ENCODE measurements at places on chromosomes 13 and 19. TPM values are rescaled to one million over a fixed set of nuclear protein-coding genes. Genes with fewer than 3 reads are reported as not detected.

DNA sequence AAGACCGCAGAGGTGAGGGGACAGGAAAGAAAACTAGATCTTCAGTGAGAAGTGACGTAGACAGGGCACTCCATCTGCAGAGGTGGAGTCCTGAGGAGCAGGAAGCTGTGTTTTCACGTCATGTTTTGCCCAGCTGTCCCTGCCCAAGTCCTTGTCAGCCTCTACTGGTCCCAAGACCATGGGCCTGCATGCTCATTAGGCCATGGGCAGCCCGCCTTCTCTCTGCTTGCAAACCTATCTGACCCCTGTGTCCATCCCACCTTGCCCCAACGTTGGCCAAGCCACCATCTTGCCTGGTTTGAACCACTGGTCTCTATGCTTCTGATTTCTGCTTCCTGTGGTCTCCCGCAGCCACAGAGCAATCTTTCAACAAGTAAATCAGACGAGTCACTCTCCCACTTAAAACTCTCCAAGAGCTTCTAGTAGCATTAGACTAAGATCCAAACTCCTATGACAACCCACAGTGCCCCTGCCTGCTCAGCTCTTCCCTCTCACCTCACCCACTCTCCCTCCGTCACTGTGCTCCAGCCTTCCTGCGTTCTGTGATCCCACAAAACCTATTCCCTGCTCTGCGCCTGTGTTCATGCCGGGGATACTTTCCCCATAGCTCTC, 18.6 kb upstream of the CCNE1 start:
- H3K36me3 ChIP-seq, result no peaks in the 10 kb centered on the region
- DNase-seq, result no peak
- no peaks in the 10 kb centered on the region for H3K4me1 ChIP-seq
- no peak overlapping the region for H3K27ac ChIP-seq
- H3K4me3 ChIP-seq, result no peak overlapping the region

DNA sequence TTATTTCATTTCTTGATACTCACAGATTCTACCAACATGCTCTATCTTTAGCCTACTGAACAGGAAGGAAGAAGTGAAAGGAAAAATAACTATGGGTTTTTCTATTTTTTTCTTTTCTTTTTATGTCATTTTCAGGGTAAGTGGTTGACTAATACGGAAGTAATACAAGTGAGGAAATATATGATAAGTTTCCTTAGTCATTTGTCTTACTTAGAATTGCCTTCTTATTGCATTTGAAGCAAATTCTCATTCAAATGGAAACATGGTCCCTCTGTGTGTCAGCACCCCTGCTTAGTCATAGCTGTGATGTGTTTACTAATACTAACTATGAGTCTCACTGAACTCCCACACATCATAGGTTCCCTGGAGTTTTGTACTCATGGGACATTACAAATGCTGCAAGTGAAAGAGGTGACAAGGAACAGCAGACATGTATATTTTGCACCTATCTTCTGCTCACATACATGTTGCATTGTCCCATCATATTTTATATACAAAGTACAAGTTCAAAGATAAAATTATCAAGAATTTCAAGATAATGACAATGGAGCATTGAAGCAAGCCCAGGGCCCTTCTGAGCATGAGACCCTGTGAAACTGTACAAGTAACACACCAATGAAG, 60.1 kb downstream of the DCT start:
- no peak for DNase-seq
- H3K4me3 ChIP-seq, result no peak overlapping the region
- H3K36me3 ChIP-seq, result no peaks in the 10 kb centered on the region

DNA sequence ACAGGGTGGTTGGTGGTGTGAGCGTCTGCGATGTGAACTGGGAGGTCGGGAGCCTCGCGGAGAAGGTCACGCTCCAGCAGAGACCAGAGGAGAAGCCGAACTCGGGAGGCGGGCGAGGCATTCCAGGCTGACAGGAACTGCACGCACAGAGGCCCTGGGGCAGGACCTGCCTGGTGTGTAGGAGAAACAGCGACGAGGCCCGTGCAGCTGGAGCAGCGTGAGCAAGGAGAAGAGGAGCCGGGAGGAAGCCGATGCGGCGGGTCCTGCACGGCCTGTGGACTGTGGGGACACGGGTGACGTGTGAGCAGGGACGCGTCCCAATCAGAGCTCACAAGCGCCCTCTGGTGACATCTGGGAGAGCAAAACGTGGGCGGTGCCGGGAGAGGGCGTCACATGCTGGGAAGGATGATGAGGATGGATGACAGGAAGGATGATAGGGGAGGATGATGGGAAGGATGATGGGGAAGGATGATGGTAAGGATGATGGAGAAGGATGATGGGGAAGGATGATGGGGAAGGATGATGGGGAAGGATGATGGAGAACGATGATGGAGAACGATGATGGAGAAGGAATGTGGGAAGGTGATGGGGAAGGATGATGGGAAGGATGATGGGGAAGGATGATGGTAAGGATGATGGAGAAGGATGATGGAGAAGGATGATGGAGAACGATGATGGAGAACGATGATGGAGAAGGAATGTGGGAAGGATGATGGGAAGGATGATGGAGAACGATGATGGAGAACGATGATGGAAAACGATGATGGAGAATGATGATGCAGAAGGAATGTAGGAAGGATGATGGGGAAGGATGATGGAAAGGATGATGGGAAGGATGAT, 16.1 kb upstream of the MADCAM1 start:
- peaks cover 5% of the 10 kb centered on the region for H3K27me3 ChIP-seq
- H3K4me1 ChIP-seq, result peaks cover 4% of the 10 kb centered on the region
- H3K27ac ChIP-seq, result no peak overlapping the region
- no peaks in the 10 kb centered on the region for H3K36me3 ChIP-seq

DNA sequence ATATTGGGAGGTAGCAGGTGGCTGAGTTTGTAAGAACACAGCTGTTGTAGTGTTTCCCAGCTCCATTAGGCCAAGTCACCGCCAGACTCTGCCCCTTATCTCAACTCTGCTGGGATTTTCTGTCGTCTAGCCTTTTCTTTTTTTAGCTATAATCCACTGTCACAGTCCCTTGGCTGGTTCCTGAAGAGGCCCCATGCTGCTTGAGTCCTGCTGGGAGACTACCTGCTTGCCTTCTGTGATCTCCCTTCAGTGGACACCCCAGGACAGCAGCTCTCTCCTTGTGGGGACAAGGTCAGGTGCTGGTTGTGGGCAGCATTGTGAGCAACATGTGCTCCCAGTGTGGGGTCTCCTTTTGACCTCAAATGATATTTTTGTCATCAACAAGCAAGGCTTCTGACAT, 195.0 kb upstream of the ATXN8OS start:
- DNase-seq, result no peak
- H3K36me3 ChIP-seq, result no peaks in the 10 kb centered on the region
- H3K27ac ChIP-seq, result no peak overlapping the region
- H3K27me3 ChIP-seq, result no peaks in the 10 kb centered on the region
- H3K4me3 ChIP-seq, result no peak overlapping the region

GRCh38 chr13:37652596-37652995, 54.0 kb upstream of the POSTN start:
- H3K4me3 ChIP-seq, result no peak overlapping the region
- H3K36me3 ChIP-seq, result no peaks in the 10 kb centered on the region
- DNase-seq, result no peak
- H3K27me3 ChIP-seq, result no peaks in the 10 kb centered on the region
- no peaks in the 10 kb centered on the region for H3K4me1 ChIP-seq

GRCh38 chr19:54035215-54036178, 28.2 kb downstream of the VSTM1 start:
- H3K4me1 ChIP-seq, result no peaks in the 10 kb centered on the region
- H3K27ac ChIP-seq, result no peak overlapping the region
- H3K4me3 ChIP-seq, result no peak overlapping the region
- H3K36me3 ChIP-seq, result no peaks in the 10 kb centered on the region

DNA sequence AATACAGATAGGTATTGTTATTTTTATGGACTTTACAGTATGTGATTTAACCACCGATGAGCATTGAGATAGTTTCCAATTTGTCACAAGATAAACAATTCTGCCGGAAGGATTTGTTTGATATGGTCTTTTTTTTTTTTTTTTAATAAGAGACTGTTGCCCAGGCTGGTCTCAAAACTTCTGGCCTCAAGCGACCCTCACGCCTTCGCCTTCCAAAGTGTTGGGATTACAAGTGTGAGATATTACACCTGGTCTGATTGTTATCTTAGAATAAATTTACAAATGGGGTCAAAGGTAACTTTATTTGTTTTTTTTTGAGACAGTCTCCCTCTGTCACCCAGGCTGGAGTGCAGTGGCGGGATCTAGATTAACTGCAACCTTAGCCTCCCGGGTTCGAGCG, 1.2 kb downstream of the GARRE1 start:
- no peak for DNase-seq
- peak overlapping the region; percentile 83 for H3K4me3 ChIP-seq

DNA sequence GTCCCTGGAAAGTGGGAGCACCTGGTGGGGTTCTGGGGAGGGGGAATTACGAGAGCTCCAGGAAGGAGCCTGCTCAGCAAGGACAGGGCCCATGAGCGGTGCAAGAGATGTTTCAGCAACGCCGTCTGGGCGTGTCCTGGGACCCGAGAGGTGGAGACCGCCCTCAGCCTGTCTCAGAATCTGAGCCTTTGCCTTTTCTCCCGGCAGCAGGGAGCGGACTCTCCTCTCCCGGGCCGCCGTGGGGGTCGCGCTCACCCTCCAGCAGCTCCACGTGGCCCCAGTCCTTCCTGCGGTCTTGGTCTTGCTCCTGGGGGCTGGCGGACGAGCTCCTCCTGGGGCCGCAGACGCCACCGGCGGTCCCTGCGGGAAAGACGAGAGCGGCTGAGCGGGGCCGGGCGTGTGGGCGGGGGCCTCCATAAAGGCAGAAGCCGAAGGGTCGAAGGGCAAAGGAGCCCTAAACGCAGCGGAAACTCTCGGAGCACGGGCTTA, 714 bp downstream of the POLRMT start:
- no peaks in the 10 kb centered on the region for H3K27me3 ChIP-seq
- H3K27ac ChIP-seq, result peak overlapping the region; percentile 82
- DNase-seq, result no peak
- H3K4me3 ChIP-seq, result peak overlapping the region; percentile 97
- peaks cover 15% of the 10 kb centered on the region for H3K4me1 ChIP-seq

GRCh38 chr19:16467581-16467980, 4.2 kb downstream of the EPS15L1 start:
- peak overlapping the region; percentile 66 for H3K27ac ChIP-seq
- DNase-seq, result peak; percentile 70
- H3K36me3 ChIP-seq, result no peaks in the 10 kb centered on the region
- H3K4me1 ChIP-seq, result peaks cover 46% of the 10 kb centered on the region
- H3K4me3 ChIP-seq, result no peak overlapping the region

GRCh38 chr13:66859934-66860877, 369.9 kb downstream of the PCDH9 start:
- peaks cover 16% of the 10 kb centered on the region for H3K4me1 ChIP-seq
- no peak overlapping the region for H3K4me3 ChIP-seq
- no peaks in the 10 kb centered on the region for H3K36me3 ChIP-seq
- no peaks in the 10 kb centered on the region for H3K27me3 ChIP-seq
- no peak for DNase-seq

DNA sequence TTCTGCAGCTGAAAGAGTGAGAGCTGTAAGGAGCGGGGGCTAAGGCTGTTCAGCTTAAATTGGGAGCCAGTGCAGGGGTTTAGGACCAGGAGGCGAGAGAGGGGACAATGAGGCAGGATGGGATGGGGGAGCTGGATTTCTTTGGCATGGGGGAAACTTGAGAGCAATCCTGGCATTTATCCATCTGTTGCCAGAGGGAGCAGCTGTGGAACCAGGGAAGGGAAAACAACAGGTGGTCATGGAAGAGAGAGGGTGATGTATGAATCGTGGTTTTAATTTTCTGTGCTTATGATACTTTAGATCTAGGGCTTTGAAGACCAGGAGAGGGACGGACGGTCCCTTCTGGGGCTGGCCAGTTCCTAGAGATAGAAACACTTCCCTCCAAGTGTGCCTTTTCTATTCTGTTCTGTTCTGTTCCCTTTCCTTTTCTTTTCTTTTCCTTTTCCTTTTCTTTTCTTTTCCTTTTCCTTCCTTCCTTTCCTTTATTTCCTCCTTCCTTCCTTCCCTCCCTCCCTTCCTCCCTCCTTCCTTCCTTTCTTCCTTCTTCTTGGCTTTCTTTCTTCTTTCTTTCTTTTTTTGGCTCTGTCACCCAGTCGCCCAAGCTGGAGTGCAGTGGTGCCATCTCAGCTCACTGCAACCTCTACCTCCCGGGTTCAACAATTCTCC, 16.0 kb upstream of the CCL25 start:
- H3K4me3 ChIP-seq, result no peak overlapping the region
- H3K27ac ChIP-seq, result no peak overlapping the region

GRCh38 chr19:5585461-5586299, 17.9 kb upstream of the TINCR start:
- DNase-seq, result no peak
- H3K27me3 ChIP-seq, result no peaks in the 10 kb centered on the region
- H3K27ac ChIP-seq, result peak overlapping the region; percentile 35
- H3K36me3 ChIP-seq, result peaks cover 53% of the 10 kb centered on the region

DNA sequence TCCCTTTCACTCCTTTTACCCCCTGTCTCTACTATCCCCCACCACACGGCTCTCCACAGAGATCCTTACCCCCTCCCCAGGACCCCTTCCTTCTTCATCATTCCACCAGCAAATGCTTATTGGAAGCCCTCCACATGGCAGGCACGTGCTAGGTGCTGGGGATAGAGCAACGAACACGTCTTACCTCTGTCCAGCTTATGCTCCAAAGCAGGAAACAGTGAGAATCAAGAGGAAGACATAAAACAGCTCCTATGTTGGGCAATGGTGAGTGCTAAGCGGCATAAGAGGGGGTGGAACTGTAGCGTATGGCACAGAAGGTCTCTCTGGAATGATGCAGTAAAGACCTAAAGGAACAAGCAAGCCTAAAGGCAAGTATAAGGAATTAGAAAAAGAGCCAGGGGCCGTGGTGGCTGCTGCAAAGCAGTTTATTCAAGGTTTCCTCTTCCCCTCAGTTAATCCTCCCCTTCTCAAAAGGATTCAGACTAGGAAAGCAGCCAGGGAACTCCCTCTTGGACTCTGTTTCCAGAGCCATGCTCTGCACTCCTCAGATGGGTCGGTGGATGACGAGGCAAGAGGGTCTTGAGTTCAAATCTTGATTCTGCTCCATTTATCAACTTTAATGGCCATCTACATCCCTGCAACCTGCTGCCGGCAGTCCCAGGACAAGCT, 289.4 kb downstream of the FOXO1 start:
- no peaks in the 10 kb centered on the region for H3K36me3 ChIP-seq
- no peak overlapping the region for H3K27ac ChIP-seq
- DNase-seq, result no peak
- no peaks in the 10 kb centered on the region for H3K4me1 ChIP-seq

GRCh38 chr13:109366525-109366924, 419.9 kb downstream of the IRS2 start:
- DNase-seq, result no peak
- no peaks in the 10 kb centered on the region for H3K36me3 ChIP-seq
- no peak overlapping the region for H3K27ac ChIP-seq
- no peak overlapping the region for H3K4me3 ChIP-seq

GRCh38 chr19:32873247-32873959, 3.8 kb upstream of the SLC7A9 start:
- no peak for DNase-seq
- H3K4me3 ChIP-seq, result no peak overlapping the region
- H3K36me3 ChIP-seq, result peaks cover 5% of the 10 kb centered on the region
- H3K4me1 ChIP-seq, result no peaks in the 10 kb centered on the region
- H3K27ac ChIP-seq, result no peak overlapping the region

- H3K4me1 ChIP-seq, result peaks cover 5% of the 10 kb centered on the region
- no peak overlapping the region for H3K4me3 ChIP-seq
- no peak overlapping the region for H3K27ac ChIP-seq
- H3K36me3 ChIP-seq, result no peaks in the 10 kb centered on the region
Observed at GRCh38 chr13:97856304-97856675, 97.2 kb upstream of the IPO5 start.

The KLK4 gene
- total RNA-seq, result not detected

The PLPPR3 gene
- total RNA-seq, result 0.50 TPM

The KLF2 gene
- 48.5 TPM for total RNA-seq

The CYP4F3 gene
- total RNA-seq, result not detected
